Vein endothelial cell (primary cell): ENCODE measurements at places on chromosomes 13 and 19. TPM values are rescaled to one million over a fixed set of nuclear protein-coding genes. Genes with fewer than 3 reads are reported as not detected.

ZNF418 gene
- 2.9 and 3.6 TPM in 2 replicates for total RNA-seq

DAND5 gene
- total RNA-seq = not detected in 2 replicates

GRK1 gene
- total RNA-seq = under 0.01 TPM in 1 of 2 replicates, not detected in the other

TDRD3 gene
- 18.8 and 20.3 TPM in 2 replicates for total RNA-seq

KLK2 gene
- not detected in 2 replicates for total RNA-seq

IL17D gene
- total RNA-seq = 6.2 and 7.8 TPM in 2 replicates

NLRP5 gene
- not detected in 2 replicates for total RNA-seq

ZNF274 gene
- total RNA-seq = 20.3 and 23.2 TPM in 2 replicates

SYT3 gene
- total RNA-seq = not detected in 2 replicates

FAM32A gene
- 129 and 143 TPM in 2 replicates for total RNA-seq

BCL3 gene
- 4.8 and 5.6 TPM in 2 replicates for total RNA-seq

NTN5 gene
- not detected in 2 replicates for total RNA-seq

WDR87 gene
- not detected in 2 replicates for total RNA-seq

ZNF570 gene
- total RNA-seq = 6.2 and 7.5 TPM in 2 replicates

ATP4B gene
- under 0.01 TPM in 1 of 2 replicates, not detected in the other for total RNA-seq

IGFLR1 gene
- total RNA-seq = 0.76 and 0.98 TPM in 2 replicates

GPR4 gene
- total RNA-seq = 5.2 and 6.7 TPM in 2 replicates

LILRB1 gene
- not detected in 2 replicates for total RNA-seq

PDE4A gene
- 3.6 and 5.6 TPM in 2 replicates for total RNA-seq

CLDND2 gene
- not detected in 2 replicates for total RNA-seq

MAMSTR gene
- 0.33 and 0.38 TPM in 2 replicates for total RNA-seq

CEACAM7 gene
- not detected in 2 replicates for total RNA-seq

TICAM1 gene
- 5.5 and 6.5 TPM in 2 replicates for total RNA-seq

TDRD12 gene
- under 0.01 and 0.19 TPM in 2 replicates for total RNA-seq

RYR1 gene
- under 0.01 TPM in 1 of 2 replicates, not detected in the other for total RNA-seq

PTPRH gene
- 0.48 and 0.65 TPM in 2 replicates for total RNA-seq

COL4A2 gene
- total RNA-seq = 493 and 774 TPM in 2 replicates

TLE2 gene
- 13.0 and 34.6 TPM in 2 replicates for total RNA-seq

UNC13A gene
- total RNA-seq = under 0.01 and 0.19 TPM in 2 replicates

MUC16 gene
- total RNA-seq = not detected in 2 replicates

C19orf33 gene
- total RNA-seq = 3.3 TPM in 1 of 2 replicates, not detected in the other

FUT1 gene
- total RNA-seq = 6.5 and 8.5 TPM in 2 replicates

NUFIP1 gene
- total RNA-seq = 3.0 and 3.6 TPM in 2 replicates

TNNI3 gene
- not detected in 2 replicates for total RNA-seq

EDNRB gene
- total RNA-seq = 21.6 and 27.0 TPM in 2 replicates

THSD8 gene
- not detected in 2 replicates for total RNA-seq

PLPP2 gene
- total RNA-seq = 38.2 and 40.0 TPM in 2 replicates

MEIOSIN gene
- not detected in 2 replicates for total RNA-seq
